ENCODE measurements at places on chromosomes 1 and 21.
A peak's percentile ranks its signal among the peaks of the same experiment; 100 is the strongest.

DNA sequence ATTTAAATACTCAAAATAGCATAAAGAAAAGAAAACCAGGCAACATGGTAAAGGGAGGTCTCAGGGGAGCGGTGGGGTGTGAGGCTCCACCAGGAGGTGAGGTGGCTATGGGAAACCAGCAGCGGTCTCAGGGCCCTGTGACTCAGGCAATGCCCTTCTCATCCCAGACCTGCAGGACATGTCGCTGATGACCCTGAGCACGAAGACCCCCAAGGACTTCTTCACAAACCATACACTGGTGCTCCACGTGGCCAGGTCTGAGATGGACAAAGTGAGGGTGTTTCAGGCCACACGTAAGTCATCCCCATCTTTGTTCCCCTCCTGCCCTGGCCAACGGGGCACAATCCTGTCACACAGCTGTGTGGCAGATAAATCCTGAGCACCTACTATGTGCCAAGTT, 31.5 kb downstream of the PADI4 start:
- no peak for DNase-seq

DNA sequence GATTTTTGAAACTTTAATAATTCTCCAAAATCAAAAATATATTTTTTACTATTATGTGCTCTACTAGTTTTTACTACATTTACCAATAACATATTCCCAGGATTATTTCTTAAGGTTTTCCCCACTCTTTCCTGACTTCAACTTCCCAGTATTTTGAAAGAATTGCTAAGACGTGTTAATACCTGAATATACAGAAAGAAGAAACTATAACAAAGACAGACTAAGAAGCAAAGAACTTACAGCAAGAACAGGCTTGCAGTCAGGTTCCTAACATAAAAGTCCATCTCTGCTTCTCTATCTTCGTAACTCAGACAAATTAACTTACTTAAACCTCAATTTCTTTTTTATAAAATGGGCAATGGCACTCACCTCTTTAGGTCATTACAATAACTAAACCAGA, 63.2 kb downstream of the SRSF11 start:
- no peak for DNase-seq

- no peak for DNase-seq
These were observed 40.5 kb downstream of the ZBTB40 start for GRCh38 chr1:22491995-22492715.

DNA sequence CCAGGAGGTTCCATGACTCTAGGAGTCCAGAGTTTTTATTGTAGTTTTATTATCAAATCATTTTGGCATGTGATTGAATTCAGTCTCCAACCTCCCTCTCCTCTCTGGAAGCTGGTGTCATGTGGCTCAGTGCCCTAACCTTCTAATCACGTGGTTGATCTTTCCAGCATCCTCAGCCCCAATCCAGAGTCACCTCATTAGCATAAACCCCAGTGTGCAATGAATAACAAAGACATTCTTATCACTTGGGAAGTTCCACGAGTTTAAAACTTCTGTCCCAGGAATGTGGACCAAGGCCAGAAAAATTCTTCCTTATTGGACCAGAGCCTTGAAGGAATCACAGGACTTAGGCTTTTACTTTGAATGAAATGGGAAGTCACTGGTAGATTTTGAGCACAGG, 52.2 kb downstream of the KIRREL1 start:
- DNase-seq = no peak

GRCh38 chr1:172163498-172164215, 256.8 kb upstream of the C1orf105 start:
- no peak for DNase-seq

GRCh38 chr1:208807446-208808127, 563.4 kb upstream of the PLXNA2 start:
- no peak for DNase-seq

- DNase-seq = no peak
These were observed 29.4 kb upstream of the SLC19A1 start for GRCh38 chr21:45571641-45572040.

DNA sequence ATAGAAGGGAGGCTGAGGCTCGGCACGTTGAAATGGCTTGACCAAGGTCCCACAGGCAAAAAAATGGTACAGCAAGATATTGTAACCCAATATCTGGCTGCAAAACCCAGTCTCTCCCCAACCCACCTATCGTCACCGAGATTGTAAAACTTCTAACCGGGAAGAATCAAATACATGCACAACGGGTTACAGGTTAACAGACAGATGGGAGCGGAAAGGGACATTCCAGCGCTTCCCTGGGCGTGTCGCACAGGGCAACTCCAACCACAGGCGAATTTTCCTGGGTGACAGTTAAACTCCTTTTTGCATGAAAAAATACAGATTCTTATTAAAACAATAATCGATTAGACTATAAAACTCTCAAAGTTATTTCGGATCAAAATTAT, 31.8 kb upstream of the JUN start:
- DNase-seq = no peak

GRCh38 chr1:174191349-174191862, 32.1 kb downstream of the RABGAP1L start:
- DNase-seq = no peak

- no peak for DNase-seq
These were observed 3.9 kb upstream of the TP53BP2 start for GRCh38 chr1:223849352-223850254.

- no peak for DNase-seq
These were observed 62.4 kb downstream of the CLDN17 start for GRCh38 chr21:30104241-30104640.

DNA sequence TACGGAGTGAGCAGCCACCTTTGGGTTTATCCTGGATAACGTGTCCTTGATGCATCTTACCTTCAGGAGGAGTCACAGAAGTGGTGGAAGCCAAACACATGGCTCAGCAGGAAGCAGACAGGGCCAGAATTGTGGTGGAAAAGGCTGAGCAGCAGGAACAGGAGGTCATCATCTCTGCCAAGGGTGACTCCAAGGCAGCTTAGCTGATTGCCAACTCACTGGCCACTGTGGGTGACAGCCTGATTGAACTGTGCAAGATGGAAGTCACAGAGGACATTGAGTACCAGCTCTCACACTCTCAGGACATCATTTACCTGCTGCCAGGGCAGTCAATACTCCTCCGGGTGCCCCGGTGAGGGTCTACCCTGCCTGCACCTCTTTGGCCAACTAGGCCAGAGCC, 179.3 kb downstream of the FAF1 start:
- DNase-seq = no peak

DNA sequence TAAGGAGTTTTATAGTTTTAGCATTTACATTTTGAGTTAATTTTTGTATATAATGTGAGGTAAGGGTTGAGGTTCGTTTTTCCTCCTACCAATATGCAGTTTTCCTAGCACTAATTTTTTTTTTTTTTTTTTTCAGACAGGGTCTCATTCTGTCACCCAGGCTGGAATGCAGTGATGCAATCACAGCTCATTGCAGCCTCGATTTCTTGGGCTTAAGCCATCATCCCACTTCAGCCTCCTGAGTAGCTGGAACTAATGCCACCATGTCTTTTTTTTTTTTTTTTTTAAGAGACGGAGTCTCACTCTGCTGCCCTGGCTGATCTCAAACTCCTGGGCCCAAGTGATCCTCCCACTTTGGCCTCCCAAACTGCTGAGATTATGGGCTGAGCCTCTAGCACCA, 2.5 kb upstream of the UBASH3A start:
- no peak for DNase-seq

- no peak for DNase-seq
These were observed 138.2 kb downstream of the SDCCAG8 start for GRCh38 chr1:243394066-243394465.

GRCh38 chr1:206050655-206051235, 2.2 kb upstream of the RHEX start:
- no peak for DNase-seq

- no peak for DNase-seq
These were observed 19.6 kb upstream of the NCF2 start for GRCh38 chr1:183609759-183610452.

- peak; percentile 56 for DNase-seq
These were observed 1.1 kb downstream of the FOXO6 start for GRCh38 chr1:41362357-41362721.

- no peak for DNase-seq
These were observed 264.9 kb downstream of the RHOU start for GRCh38 chr1:229000187-229000586.

DNA sequence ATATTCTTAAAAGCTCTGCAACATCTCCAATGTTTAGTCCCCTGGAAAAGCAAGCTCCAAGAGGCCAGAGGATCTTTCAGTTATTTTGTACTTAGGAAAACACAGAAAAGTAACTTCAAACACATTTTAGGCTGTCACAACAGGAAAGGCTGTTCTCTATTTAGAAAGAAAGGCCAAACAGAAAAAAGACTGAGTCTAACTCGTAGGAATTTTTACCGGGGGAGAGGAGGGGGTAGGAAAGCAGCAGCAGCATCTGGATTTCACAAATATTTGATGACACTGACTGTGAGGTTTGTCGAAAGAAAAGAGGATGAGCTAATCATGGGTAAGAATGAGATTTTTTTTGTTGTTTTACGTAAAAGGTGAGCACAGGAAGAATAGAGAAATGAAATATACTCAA, 107.1 kb downstream of the EIF4G3 start:
- no peak for DNase-seq

GRCh38 chr21:15256996-15257395, 192.2 kb upstream of the NRIP1 start:
- DNase-seq = no peak

DNA sequence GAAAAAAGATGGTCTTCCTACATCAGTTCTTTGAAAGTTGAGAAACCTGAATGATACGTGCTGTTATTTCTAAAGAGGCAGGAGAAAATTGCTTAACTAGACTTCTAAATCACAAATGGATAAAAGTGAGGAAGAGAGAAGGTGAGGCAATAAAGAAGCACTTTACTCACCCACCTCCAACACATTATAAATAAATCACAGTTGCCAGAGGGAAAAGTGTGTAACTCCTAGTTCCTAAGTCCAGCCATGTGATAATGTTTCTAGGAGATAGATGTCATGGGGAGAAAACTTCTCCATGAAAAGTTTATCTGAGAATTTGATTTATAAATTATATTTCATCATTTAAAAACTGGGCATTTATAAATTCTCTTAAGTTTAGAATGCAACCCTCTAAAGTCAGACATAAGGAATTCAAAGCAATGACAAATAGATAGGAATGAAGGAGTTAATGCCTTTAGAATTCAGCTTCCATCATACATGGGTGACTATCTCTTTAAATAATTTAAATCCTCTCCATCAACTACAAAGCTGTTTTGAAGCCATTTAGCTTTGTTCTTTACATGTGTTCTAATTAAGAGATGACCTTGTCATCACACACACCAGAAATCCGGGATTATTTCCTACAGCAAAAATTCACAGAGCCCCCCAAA, 60.0 kb downstream of the NRIP1 start:
- peak; percentile 51 for DNase-seq
